T1000 (cell line): ENCODE measurements at places on chromosomes 3 and 15.

- no peak for DNase-seq
These were observed 462.8 kb upstream of the DPH6 start for GRCh38 chr15:36008719-36009118.

DNA sequence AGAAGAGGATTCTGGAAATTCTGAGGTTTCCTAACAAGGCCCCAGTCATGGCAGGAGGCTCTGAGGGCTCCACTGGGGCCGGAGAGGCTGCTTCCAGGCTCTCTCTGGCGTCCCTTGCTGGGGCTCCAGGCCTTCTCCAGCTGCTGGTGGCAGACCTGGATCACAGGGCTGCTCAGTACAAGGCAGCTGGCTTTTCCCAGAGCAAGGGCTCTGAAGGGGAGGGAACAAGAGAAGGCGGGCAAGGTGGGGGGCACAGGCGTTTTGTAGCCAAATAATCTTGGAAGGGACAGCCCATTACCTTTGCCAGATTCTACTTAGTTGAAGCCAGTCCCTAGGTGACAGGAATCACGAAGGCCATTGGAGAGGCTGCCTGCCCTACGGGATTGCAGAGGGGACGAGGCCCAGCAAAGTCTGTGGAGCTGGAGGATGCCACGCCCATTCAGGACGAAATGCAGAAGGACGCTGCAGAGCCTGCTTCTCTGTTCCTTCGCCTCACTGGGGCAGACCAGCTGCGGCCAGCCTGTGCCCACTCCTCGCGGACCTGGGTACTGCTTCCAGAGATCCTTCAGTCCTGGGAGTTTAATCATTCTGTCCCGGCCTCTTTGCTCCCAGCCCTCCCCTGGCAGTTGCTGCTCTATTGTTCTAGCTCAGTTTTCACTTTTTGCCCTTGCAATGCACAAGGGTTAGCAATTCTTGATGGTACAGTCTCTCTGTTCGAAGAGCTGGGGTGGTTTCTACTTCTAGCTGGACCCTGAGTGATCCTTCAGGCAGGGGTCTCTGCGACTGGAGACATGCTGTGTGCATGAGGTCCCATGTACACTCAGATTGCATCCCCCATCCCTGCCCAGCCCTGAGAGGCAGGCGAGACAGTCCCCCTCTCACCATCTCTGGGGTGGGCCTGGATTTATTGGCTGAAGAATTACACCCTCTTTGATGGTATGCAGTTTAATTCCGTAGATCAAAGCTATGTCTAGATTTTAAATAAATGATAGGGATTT lies 149.3 kb upstream of the MEF2A start:
- no peak for DNase-seq

GRCh38 chr3:133136114-133137041 lies 98.2 kb downstream of the TMEM108 start:
- DNase-seq = no peak

- DNase-seq = no peak
These were observed 8.4 kb upstream of the PLA1A start for GRCh38 chr3:119589102-119589773.

DNA sequence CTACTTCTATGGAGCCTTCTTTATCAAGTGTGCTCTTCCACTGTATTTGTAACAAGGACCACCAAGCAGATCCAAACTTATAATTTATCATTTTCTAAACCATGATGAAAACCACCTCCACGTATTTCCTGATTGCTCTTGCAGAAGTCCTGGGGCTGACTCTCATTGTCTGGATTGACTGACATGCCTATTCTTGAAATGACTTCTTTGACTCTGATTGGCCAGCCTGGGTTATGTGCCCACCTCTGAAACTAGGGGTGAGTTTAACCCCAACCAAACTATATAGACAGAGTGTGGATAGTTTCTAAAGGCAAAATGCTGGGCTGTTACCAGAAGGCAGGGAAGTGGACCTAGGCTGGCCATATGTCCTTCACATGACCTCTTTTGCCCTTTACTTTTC lies 12.7 kb downstream of the TMPRSS7 start:
- no peak for DNase-seq

- DNase-seq = no peak
These were observed 19.6 kb downstream of the CHRD start for GRCh38 chr3:184399410-184399809.

DNA sequence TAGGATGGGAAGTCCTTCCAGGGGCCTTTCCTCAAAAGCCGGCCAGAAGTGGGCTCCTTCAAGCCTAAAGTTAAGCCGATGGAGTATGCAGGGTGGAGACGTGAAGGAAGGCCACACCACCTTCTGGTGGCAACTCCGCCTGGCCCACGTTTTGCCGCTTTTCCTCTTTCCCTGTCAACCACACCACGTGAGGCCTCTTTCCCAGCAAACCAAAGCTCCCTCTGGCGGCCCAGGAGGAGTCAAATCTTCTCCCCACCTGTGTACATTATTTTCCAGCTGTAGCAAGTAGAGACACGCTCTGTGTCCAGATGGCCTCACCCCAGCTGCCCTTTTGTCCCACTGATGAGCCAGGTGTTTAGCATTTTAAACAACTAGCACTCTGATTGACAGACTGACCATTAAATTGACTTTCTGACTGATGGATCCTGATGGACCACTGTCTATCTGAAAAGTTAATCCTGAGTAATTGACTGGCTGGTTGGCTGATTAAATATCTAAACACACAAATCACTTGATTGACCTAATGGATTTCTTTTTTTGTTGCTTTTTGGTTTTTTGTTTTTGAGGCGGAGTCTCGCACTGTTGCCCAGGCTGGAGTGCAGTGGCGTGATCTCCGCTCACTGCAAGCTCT lies 59.6 kb upstream of the ZBTB38 start:
- DNase-seq = no peak

DNA sequence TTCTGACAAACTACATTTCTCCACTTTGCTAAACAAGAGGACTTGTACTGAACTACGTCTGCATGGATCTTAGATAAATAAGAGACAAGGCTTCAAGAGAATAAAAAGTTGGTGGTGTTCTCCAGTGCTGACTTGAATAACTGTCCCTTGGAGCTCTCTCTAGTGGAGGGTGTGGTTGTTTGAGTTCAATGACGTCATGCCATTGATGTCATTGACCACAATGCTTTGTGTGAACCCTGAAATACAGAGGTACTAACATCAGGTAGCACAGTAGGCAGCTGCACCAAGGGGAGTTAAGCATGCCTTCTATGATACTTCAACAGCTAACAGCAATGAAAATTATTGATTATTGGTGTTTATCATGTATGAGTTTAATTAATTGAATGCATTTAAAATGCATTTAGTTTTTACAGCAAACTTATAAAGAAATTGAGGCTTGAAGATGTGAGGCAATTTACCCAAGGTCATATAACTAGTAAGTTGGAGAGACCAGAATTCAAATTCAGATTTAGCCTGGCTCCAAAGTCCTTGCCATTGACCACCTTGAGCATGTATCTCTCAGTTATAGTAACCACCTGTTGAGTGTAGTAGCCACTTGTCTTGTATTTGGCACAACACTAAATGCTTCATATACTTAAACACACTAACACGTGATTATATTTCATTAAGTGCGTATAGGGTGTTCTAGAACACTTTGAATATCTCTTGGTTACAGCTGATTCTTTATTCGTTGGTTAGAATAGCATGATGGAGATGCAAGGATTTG lies 126.0 kb upstream of the ANKRD28 start:
- DNase-seq = no peak

- DNase-seq = no peak
These were observed 203.0 kb downstream of the ABHD5 start for GRCh38 chr3:43893727-43894126.

- DNase-seq = no peak
These were observed 242.5 kb upstream of the TMCO5A start for GRCh38 chr15:37691911-37692310.

GRCh38 chr3:19945534-19945933 lies 1.4 kb upstream of the RAB5A start:
- no peak for DNase-seq

GRCh38 chr3:127779747-127780146 lies 42.6 kb downstream of the MGLL start:
- no peak for DNase-seq

DNA sequence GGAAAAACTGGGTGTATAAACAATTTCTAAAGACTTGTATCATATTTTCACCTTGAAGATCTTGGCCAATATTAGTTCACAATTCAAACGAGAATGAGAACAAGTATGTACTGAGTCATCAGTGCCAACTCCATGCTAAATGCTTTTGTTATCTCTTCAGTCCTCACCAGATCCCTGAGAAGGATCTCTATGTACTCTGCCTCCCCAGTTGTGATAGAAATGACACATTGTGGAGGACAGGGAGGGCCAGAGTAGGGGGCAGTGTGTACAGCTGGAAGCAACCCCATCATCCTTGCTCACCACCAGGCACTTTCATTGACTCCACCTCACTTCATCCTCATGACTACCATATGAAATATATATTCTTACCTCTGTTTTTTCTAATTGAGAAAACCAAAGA lies 353.7 kb upstream of the SOX2 start:
- DNase-seq = no peak

DNA sequence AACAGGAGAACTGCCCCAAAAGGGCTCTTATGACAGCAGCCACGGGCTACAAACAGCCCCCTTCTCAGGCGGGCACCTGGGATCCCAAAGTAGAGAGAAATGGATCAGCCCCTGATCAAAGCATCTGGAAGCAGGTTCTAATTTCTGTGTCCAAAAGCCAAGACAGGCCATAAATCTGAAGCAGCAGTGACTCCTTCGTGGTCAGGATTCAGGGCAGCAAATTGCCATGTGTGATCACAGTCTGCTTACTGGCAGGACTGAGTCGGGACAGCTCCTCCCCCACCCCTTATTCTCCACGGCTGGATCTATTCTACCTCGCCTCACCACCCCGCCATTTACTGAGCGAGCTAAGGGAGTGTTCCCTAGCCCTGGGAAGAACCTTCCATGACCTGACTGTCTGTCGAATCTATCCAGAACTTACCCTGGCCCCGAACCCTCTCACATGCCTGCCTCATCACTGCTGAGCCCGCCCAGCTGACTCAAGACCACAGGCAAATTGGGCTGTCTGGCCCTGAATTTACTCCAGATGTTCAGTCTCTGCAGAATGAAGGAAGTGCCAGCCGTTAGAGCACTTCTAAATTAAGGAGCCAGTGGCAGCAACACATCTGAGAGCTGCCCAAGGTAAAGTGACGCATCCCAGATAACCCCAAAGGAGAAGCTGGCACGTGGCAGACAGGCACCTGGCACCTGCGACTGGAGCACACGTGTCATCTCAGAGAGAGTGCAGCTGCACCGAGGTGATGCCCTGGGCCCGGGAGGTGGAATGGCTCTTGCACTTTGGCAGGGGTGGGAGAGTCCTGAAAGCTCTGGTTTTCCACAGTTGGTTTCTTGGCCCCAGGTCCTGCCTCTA lies 1.3 kb downstream of the LRRC15 start:
- no peak for DNase-seq

DNA sequence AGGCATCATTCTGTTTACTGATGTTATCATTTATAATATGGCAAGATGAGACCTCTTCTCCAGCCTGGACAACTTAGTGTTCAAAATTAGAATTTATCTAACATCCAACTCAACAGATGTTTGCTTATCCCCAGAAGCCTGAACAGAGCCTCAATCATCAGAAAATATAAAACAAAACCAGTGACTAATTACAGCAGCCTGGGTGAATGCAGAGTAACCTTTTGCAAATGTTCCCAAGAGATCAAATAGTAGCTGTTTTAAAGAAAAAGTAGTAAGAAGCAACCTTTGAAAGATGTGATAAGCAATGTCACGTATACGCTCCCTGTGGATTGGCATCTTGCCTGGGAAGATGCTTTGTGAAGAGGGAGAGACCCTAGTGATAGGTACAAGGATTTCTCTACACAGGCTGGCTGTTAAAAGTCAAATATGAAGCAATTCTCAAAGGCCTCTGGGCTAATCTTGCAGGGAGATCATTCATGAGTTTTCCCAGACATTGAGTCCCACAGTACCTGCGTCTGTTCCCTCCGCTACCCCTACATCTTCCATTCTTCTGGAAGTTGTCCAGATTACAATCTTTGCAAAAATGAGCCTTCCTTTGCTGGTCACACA lies 39.3 kb upstream of the PRICKLE2 start:
- no peak for DNase-seq

DNA sequence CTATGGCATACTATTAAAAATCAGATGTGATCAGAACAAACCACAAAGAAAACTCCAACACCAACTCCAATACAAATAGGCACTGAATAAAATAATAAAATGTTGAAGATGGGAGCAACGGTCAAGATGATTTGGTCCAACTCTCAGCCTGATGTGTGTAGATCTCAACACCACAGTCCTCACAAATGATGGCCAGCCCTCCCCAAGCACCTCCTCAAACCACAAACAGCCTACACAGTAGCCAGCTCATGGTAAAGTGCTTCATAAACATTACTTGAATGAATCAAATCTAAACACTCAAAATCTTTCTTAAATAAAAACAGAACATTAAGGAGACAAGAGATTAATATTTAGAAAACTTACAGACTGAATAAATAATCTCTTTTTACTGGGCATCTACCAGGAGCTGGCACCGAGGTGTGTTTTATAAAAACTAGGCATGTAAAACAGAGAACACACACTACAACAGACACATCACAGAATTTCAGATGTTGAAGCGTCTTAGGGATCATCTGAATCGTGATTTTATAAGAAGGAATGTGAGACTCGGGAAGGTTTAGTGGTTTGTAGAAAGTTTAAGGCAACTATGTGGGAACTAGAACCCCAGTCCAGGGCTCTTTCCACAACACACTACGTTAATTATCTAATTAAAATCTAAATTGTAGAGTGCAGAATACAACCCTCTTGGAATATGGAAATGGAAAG lies 102.4 kb downstream of the MYLK start:
- no peak for DNase-seq

DNA sequence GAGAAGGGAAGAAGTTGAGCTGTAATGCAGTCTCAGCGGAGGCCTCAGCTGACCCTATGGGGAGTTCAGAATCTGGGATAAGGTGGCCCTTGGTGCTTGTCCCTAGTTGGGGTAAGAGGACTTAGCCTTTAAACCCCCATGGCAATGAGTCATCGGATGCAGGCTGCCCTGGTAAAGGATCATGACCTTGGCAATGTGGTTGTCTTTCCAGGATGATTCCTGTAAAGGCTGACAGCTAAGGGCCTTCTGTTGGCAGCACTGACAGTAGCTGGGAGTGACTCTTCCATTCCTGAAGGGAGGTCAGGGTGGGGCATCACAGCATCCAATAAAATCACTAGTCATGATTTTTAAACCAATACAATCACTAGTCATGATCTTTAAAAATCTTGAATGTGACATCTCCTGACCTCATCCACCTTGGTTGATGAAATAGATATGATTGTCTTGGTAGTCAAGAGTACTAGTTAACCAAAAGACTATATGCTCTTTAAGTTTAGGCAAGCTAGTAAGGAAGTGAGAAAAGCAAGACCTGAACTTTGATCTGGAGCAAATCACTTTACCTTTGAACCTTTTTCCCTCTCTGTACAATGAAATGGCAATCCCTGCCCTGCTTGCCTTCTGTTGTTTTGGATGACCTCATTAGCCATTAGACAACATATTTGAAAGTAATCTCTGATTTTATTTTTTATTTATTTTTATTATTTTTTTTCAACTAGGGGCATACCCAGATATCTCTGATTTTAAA lies 71.3 kb upstream of the CACNA1D start:
- no peak for DNase-seq
